Fibroblast of gingiva (primary cell): ENCODE measurements at places on chromosomes 5 and 9.

DNA sequence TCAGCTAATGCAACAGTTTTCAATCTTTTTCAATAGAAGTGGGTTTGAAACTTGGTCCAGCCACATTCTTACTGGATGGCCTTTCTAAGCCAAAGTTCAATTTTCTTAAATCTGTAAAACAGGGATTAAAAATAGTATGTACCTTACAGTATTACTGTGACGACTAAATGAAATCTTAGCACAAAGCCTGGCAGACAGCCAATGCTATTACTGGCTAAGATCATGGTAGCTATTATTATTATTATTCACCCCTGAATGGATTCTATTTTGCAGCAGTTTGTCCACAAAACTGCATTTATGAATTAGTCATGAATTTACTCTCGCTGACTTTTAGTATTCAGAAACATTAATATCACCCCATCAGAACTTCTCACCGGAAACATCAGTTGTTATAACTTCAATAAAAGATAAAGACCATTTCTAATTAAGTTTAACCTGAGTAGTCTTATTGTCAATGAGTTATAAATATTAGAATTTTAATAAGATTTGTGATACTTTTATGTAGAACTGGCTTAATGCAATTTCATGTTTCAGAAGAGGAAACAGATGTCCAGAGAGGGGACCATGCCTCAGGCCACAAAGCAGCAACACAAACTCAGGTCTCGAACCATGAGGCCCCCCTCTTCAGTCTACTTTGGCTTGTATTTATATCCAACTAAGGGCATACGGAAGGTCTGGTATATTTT is 468.2 kb downstream of the ARHGEF28 start:
- peak; percentile 13 for DNase-seq

DNA sequence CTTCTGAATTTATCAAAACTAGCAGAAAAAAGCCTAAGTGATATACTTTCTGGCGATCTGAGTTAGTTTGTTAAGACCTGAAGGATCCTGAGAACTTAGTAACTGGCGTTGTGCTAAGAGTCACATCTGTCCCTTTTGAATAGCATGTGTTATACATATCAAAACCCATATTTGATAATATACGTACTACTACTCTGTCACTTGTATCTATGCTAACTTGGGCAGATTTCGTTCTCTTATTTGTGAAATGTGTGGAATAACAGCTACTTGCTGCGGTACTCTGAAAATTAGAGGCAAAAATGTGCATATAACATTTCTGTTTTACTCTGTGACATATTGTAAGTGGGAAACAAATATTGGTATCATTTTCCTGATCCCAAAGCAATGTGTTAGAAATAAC is 126.4 kb downstream of the PARP8 start:
- DNase-seq: no peak

DNA sequence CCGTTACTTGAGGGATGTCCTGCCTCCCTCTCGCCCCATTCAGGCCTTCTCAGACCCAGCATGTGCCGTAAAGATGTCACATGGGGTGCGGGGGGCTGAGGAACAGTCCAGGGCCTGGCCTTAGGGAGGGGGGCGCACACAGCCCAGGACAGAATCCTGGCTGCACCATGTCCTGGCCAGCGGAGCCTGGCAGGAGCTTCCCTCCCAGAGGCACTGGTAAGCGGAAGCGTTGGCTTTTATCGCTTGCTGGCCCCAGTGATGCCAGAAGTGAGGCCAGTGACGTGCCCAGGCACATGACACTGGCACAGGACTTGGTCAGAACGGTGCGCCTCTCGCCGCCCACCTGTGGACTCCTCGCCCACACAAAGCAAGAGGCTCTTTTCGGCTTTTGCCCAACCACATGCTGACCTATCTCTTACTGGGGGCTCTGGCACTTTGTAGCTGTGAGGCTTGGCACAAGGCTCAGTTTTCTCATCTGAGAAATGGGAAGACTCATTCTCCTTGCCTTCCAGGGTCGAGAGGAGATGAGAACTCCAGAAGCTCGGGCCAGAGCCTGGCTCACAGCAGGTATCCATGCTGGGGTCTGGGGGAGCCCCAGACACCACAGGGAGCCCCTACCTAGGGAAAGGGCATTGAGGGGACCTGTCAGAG is 59.0 kb downstream of the LMX1B start:
- no peak for DNase-seq

DNA sequence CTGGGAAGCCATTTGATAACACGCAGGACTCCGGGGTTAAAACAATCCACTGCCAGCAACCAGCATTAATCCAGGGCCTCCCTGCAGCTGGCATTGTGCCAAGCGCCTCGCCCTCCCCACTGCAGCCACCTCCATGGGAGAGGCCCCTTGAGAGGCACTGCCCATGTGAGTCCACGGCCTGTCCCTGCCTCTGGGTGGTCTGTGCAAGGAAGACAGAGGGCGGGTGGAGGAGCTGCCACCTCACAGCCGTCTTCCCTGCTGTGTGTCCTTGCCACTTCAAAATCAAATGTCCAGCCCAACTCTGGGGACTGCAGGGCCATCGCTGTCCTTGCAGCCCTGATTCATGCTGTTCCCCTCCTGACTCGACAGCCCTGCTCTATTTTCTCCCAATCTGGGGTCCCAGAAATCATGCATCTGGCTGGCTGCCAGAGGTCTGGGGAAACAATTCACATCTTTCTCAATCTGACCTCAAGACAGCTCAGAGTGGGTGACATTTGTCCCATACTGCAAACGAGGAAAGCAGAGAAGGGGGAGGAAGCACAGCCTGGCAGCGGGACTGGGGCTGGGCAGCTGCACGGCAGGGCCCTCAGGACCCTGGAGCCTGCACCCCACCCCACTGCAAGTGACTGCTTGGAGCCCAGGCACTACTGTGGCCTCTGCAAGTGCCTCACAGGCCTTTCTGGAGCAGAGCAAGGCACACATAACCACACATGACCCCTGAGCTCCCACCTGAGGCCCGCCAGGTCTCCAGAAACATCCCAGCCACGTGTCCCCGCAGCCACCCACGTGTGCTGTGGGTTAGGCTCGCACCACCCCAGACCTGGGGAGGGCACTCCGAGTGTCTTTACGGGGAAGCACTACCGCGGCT is 15.7 kb downstream of the BRD3OS start:
- DNase-seq: no peak

DNA sequence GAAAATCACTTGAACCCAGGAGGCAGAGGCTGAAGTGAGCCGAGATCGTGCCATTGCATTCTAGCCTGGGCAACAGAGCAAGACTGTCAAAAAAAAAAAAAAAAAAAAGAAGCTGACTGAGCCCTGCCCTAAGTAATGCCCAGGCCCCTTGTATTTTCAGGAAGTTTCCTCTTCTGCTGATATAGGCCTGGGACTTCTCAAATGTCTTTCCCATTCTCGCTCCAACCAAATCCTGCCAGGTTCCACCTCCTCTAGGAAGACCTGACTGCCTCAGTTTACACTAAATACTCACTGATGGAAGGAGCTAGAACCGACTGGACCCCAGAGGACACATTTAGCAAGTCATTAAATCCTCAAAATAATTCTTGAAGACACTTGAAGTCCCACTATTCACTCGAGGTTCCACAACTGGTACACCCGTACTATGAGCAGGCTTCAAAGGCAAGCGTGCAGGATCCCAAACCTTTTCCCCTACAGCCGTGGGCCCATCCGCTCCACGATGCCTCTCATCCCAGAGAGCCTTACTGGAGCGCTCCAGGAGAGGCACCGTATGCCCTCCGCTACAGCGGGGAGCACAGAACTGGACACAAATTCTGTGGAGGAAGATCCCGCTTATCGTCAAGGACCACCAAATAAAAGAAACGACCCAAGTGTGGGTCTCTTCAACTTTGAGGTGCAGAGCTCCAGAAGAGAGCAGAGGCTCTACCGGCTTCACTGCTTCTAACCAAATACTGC is 676 bp downstream of the NOL6 start:
- DNase-seq: no peak

DNA sequence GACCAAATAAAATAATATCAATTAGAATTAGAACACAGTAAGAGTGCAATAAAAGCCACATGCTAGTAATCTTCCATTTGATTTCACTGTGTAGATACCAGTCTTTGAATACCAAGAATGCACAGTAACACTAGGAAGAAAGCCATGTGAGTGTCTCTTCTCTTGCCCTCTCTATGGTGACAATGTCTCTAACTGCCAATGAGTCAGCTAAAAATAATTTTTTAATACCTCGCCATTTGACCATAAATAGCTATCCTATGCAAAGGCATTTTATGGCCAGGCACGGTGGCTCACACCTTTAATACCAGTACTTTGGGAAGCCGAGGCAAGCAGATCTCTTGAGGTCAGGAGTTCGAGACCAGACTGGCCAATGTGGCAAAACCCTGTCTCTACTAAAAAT is 30.6 kb downstream of the EDIL3 start:
- DNase-seq: no peak

- DNase-seq: no peak
Measured at GRCh38 chr9:5800969-5801738, 31.8 kb downstream of the ERMP1 start.

GRCh38 chr5:29547236-29547865 is 1646.1 kb upstream of the CDH6 start:
- DNase-seq: no peak

GRCh38 chr5:35031276-35031675 is 16.5 kb downstream of the AGXT2 start:
- DNase-seq: no peak

DNA sequence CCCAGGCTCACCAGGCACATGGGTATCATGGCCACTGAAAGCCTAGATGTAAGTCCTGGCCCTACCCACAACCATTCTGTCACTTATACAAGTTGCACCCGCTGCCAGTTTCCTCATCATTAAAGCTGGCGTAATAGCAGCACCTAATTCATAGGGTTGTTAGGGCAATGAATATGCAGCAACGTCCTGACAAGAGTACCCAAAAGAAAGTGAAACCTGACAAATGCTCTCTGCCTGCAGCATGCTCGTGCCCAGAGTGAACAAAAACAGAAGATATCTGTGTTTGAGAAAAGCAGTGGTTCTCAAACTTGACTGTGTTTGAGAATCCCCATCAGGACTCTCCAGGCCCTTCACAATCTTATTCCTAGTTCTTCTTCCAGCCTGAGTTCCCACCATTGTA is 632.4 kb downstream of the SEMA5A start:
- no peak for DNase-seq

DNA sequence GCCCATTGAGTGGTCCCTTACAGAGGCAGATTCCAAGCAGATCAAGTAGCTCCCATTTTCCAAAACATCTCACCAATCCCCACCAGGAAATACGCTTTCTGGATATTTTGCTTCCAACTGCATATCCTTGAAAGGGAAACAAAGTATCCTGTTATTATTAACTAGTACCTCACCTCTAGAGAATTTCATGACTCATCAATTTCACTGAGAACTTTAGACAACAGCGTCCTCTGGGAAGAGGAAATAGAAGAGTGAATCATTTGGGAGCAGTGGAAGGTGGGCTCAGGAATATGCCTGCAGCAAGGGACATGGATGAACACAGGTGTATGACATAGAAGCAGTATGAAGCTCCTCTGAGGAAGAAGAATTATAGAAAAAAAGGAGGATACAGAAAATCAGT is 186.7 kb downstream of the MARCHF11 start:
- peak; percentile 6 for DNase-seq

DNA sequence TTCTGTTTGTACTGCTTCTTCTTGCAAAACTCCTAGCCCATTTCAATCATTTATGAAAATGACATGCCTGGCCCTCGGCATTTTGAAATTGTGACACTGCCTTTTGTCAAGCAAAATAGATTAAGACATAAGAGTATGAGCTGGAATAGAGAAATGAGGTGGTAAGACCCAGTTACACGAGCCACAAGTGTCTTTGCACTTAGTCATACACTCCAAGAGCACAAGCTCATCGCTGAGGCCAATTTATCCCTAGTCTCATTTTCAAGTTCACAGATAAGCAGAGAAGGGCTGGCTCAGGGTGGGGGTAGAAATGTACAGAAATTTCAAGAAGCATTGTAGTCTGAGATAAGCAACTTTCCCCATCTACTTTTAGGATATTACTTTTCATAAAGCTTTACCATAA is 40.6 kb upstream of the MAP1B start:
- DNase-seq: peak; percentile 54

GRCh38 chr5:43401827-43402226 is 10.4 kb downstream of the CCL28 start:
- DNase-seq: no peak

- no peak for DNase-seq
Measured at GRCh38 chr9:94534901-94535300, 20.0 kb upstream of the PCAT7 start.

GRCh38 chr9:27125936-27126335 is 16.9 kb downstream of the TEK start:
- no peak for DNase-seq

- no peak for DNase-seq
Measured at GRCh38 chr9:124311283-124311682, 53.5 kb downstream of the NEK6 start.

DNA sequence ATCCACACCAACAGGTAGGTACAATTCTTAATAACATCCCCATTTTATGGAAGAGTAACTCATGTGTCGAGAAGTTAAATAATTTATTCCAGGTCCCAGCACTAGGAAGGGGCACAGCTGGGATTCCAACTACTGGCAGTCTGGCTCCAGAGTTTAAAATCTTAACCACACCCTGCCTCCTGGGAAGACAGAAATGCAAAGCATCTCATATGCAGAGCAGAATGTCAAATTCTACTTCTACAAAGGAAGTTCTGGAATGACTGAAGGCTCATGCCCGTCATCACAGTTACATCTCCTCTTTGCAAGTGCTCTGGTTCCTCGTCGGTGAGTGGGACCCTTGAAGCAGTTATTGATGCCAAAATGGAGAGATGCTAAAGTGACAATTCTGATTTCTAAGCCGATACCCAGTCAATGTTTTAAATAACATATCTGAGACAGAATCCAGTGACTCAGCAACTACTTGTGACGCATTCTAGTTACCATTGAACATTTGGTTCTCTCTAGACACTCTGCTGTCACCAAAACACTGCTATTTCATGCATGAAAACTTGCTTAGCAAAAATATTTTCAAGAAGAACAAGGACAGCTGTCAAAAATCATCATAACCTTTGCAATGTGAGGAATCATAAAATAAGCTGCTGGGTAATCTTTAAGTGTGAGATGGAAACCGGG is 412.7 kb downstream of the CTNND2 start:
- no peak for DNase-seq

DNA sequence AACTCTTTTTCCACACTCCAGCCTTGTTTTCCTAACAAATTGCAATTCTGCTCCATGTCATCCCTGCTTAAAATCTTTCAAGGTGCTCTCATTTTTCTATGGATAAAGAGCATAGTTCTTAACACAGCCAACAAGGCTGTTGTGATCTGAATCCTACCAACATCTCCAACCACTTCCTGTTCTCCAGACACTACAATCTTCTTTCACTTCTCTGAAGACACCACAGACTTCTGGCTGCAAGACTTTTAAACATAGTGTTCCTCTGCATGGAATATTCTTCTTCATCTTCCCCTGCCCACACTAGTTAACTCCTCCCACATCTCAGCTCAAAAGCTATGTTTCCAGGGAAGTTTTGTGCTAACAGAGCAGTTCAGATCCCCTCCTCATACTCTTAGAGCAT is 404.8 kb downstream of the MAN2A1 start:
- no peak for DNase-seq

DNA sequence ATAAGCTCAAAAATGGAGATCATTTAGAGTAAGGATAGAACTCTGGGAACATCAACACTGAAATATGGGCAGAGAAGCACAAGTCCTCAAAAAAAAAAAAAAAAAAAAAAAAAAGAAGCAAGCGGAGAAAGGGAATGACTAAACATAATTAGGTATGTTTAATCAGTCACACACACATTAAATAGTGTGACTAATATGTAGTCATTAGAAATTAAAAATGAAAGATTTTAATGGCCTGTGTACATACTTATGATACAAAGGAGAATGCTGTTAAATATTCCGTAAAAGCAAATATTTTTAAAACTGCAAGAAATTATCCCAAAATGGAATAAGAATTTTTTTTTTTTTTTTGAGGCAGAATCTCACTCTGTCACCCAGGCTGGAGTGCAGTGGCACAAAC is 10.5 kb downstream of the LPAR1 start:
- no peak for DNase-seq
